ENCODE measurements at places on chromosomes 11 and 22.

DNA sequence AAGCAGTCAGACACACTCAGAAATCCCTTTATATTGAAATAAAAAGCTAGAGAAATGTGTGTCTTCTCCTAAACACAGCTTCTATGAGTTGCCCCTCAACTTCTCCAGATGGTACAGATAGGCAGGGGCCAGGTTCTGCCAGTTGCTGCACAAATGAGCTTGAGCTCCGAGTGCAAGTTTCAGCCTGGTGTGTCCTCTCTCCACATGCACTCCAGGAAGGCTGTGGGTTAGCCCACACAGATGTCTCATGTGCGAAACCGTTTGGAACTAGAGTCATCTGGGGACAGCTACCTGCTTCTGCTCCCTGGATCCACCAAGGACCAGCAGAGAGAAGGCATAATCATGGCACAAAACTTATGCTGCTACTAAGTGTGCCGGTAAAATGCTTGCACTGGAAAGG, 812.6 kb downstream of the OPCML start:
- DNase-seq: no peak

DNA sequence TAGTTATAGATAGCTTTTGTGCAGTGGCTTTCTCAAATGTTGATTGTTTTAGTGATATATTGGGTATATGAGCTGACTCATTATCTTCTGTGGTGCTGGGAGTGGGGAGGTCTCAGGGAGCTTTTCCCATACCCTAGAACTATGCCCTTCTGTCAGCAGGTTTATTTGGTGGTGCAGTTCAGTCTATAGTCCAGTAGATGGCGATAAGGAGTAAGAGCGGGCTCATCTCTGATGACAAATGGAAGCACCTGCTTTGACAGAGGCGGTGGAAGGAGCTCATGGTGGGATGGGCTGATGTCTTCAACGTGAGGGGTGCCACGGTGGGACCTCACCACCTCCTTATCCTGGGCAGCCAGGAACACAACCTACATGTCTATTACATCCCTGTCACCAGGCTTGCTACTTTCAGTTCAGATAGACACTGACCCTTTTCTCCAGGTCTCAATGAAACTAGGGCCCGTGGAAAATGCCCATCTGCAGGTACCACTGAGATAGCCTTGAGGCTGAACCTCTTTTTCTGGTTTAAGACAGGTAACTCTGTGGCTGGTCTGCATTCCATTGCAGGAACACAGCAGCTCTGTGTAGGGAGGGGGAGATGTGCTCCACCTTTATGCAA, 13.0 kb upstream of the OR6A2 start:
- peak; percentile 52 for DNase-seq

DNA sequence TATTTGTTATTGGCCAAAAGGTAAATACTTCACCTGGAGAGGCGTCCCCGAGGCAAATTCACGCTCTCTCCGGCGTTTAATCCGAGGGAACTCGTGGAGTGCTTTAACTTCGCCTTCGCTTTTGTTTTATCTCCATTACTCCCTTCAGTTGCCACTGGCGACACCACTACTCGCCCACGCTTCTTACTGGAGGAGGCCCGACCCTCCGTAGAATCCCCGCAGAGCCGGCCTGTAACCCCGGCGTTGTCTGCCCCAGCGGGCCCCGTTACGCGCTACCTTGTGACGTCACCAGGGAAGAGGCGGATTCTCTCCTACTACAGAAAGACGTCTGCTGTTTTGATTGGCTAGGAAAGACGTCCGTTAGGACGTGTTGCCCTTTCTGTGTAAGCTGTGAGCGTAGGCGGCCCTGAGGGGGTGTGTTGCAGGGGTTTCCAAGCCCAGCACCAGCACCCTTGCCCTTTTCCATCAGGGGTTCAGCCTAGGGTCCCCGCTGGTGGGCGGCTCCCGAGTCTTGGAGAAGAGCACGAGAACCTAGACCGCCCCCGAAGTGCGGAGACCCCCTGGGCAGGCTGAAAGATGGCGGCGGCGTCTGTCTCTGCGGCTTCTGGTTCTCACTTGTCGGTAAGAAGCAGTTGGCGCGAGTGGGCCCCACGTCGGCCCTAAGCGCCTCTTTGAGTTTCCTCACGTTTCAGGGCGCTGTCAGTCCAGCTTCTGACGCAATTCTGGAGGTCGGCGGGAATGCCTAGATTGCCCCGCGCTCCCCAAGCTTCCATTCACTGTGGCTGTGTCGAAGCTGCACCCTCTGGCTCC, at the start of gene CEP57:
CEP57 (plus strand) TSS at position 376 of the 810 bp plus-strand sequence; CDS start at position 577, 201 bp downstream.
- peak; percentile 97 for DNase-seq

GRCh38 chr11:33949252-33949913, 57.5 kb upstream of the LMO2 start:
- no peak for DNase-seq

DNA sequence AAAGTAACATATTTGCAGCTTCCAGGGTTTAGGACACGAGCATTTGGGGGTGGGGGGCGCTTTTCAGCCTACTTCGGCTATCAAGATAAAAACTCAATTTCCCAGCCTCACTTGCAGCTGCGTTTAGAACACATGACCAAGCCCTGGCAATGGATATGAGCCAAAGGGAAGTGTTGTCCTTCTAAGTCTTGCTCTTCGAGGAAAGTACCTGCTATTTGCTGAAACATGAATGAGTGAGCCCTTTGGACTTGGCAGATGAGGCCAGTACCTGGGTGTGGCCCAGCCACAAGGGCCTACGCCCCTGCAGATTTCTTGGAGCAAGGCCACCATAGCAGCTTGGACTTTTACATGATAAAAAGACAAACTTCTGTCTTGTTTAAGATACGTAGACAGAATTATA, 60.2 kb upstream of the SORL1 start:
- DNase-seq: no peak

DNA sequence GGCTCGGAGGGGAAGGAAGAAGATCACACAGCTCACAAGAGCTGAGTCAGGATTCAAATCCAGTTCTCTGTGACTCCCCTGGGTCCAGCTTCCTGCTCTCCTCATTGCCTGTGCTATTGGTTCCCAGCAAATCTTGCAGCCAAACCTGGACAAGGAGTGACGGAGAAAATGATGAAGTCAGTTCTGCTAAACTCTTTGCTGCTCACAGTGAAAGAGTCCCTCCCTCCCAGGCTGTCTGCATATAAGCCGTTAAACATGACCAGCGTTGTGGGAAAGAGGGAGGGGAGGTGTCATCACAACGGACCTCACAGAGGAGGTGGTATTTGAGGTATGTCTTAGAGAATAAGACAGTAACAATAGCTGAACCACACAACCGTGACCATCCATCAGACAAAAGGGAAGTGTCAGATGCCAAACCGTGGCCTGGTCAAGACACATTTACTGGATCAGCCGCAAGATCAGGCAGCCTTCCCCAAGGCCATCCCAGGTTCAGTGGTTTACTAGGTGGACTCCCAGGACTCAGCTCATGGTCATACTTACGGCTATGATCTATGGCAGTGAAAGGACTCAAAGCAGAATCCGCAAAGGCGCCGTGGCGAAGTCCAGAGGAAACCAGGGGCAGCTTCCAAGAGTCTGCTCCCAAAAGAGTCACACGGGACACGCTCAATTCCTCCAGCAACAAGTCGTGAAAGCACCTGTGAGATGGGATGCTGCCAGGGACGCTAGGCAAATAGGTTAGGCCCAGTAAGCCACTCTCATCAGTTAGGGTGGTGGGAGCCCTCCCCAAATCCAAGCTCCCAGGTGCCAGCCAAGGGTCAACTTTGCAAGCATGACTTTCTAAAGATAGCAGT, 2.8 kb upstream of the CYTH4 start:
- DNase-seq: no peak

DNA sequence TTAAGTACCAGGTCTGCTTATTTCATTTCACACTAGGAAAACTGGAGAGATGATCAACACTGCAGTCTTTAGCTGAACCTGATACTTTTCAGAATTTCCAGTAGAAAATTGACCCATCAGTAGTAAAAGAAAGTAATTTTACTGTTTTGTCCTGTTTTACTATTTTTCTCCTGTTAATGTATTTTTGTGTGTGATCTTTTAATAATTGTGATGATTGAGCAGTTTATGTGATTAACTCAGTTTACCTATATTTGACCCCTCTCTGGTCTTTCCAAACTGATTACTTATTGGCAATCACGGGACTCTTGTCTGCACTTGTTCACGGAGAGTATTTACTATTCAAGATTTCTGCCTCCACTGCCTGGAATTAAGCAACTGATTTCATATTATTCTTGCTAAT, 546 bp upstream of the CYP2R1 start:
- no peak for DNase-seq

GRCh38 chr11:100712583-100712982, 25.5 kb downstream of the ARHGAP42 start:
- DNase-seq: no peak

- no peak for DNase-seq
These were observed 65.1 kb upstream of the CD44 start for GRCh38 chr11:35073691-35074419.

- DNase-seq: no peak
These were observed 22.0 kb downstream of the COA4 start for GRCh38 chr11:73854680-73855079.

- DNase-seq: no peak
These were observed 50.3 kb downstream of the SPON1 start for GRCh38 chr11:14012846-14013245.

- no peak for DNase-seq
These were observed 14.2 kb upstream of the PIK3C2A start for GRCh38 chr11:17221968-17222367.

DNA sequence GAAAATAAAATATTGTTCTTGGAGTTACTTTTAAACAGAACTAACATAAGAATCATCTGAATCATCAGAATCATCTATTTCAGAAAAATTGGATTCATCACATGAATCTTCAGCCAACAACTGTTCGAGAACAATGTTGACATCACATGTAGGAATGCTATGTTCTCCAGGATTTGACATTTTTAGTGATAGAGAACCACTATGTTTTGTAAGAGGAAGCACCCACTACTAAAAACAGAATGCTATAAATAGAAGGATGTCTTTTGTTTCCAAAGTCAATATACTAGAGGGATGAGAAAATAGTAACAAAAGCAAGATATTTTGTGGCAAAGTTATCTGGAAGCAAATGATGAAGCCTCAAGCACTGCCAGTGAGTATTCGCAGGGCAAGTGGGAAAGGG, 263.4 kb upstream of the DDI1 start:
- DNase-seq: no peak

GRCh38 chr11:102117472-102118113, 7.3 kb downstream of the YAP1 start:
- no peak for DNase-seq

DNA sequence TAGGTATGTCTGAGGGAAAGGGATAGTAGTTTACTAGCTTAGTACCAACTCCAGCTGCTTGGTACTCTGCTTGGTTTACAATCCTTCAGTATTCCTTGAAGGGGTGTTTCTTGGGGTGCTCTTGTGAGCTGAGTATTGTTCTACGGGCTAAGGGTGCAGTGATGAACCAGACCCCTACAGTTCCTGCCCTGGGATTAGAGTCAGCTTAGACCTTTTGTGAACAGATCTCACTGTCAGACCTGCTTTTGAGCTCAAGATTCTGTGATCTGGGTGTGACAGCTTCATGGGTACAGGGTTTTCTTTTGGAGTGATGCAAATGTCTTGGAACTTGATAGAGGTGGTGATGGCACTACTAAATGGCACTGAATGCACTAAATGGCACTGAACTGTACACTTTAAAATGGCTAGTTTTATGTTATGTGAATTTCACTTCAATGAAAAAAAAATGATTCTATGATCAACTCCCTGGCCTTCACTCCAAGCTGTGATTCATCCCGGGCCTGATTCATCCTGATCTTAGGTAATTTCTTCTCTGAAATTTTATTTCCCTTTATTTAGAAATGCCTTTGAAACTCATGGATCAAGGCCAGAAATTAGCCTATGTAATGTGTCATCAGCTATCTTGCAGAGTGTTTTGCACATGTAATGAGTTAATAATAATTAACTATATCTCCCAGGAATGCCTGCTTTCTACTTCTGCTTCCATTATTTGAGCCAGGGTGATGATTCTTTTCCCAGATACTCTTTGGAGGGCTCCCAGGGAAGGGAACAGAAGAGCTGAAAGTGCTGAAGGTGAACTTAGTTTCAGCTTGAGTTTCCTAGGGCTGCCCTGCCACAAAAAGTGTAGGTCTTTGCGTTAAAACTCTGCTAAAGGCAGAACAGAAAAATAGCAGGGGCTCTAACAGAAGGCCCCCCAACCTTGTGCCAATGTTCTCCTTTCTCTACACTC, 87.9 kb downstream of the NCAM1 start:
- no peak for DNase-seq

DNA sequence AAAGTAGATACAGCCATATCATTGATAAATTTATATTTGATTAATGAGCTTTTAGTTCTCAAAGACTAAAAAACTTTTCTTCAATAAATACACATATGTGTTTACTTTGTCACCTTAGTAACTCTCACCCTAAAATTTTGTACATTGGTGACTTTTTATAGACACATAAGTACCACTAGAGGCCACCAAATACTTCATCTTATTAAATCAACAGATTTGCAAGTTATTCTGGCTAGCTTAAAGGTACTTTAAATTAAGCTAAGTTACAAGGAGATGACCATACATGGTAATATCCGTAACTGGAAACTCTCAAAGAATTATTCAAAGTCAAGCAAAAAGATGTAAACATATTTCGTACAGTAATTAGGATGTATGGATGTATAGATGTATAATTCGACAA, 112.2 kb downstream of the SBF2 start:
- DNase-seq: peak; percentile 23

- no peak for DNase-seq
These were observed 5.0 kb upstream of the SH3BP1 start for GRCh38 chr22:37634417-37634924.

DNA sequence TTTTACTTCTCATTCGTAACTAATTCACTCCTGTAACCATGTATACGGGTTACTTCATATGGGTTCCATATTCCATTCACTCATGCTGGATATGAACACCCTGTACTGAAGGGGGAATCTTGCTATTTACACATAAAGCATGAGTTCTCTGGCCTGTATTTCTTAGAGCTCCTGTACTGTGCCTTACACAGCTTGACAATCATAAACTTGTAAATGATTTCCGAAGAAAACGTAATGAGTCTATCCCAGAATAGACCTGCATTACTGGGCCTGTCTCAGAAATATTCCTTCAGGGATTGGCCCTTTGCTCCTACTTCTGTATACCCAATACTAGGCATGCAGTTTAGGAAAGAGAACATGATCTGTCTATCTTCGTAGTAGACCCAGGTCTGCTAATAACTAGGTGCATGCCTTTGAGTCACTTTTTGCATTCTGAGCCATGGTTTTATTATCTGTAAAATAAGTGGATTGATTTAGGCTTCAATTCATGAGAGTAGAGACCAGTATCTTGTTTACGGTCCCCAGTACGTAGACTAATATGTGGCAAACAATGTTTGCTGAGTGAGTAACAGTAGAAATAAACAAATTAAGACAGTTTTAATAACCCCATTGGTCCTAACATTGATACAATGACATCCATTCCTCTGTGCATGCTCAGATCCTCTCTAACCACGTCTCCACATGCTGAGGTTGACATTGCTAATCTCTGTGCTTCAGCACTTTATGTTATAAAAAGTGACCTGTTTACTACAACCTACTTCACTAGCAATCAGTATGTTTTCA, 1.2 kb downstream of the CCDC34 start:
- no peak for DNase-seq

- no peak for DNase-seq
These were observed 11.9 kb upstream of the PRG2 start for GRCh38 chr11:57402188-57403002.

GRCh38 chr11:13955971-13956421, 6.5 kb upstream of the SPON1 start:
- peak; percentile 31 for DNase-seq

Data from HAP-1 (cell line).